ENCODE measurements at places on chromosomes 7 and 10. TPM values are rescaled to one million over a fixed set of nuclear protein-coding genes. Genes with fewer than 3 reads are reported as not detected.

GRCh38 chr7:8018961-8019360 lies 50.4 kb downstream of the GLCCI1 start:
- no peak for DNase-seq

Gene ADGRA1
- not detected for total RNA-seq

DNA sequence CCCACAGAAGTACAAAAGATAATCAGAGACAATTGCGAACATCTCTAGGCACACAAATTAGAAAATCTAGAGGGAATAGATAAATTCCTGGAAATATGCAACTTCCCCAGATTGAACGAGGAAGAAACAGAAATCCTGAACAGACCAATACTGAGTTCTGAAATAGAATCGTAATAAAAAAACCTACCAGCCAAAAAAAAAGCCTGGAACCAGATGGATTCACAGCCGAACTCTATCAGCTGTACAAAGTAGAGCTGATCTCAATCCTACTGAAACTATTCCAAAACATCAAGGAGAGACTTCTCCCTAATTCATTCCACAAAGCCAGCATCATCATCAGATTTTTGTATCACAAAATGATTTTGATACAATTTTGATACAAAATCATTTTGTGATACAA lies 206.4 kb downstream of the REEP3 start:
- no peak for DNase-seq

- DNase-seq, result no peak
Measured at GRCh38 chr7:101857358-101857811, 40.0 kb downstream of the CUX1 start.

Gene TWIST1
- 5.6 TPM for total RNA-seq

DNA sequence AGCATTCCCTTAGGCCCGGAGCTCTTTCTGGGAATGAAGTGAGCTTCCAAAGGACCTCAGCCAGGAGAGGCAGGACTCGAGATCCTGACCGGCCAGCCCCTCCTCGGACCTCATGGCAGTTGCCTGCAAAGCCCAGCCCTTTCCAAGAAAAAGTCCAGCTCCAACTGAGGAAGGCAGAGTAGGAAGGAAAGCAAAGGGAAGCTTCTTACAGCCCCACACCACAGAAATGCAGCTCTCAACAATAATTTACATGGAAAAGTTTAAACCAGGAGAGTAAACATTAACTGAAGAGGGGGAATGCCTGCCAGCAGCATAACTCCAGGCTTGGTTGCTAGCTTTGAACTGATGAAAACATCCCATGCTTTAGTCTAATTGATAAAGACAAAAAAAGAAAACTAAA lies 153.9 kb upstream of the PFKP start:
- no peak for DNase-seq

- no peak for DNase-seq
Measured at GRCh38 chr7:121088870-121089269, 100.4 kb downstream of the CPED1 start.

DNA sequence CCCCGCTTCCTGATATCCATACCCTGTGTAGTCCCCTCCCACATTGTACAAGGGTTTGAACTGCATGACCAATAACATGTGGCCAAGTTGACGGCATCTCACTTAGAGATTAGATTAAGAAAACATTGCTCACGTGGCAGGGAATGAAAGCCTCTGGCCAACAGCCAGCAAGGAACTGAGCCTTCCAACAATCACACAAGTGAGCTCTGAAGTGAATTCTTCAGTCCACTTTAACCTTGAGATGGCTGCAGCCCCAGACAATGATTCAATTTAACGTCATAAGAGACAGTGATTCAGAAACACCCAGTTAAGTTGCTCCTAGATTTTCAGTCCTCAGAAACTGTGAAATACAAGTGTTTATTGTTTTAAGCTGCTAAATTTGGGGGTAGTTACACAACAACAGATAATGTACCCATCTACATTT lies 165.9 kb upstream of the PLXNA4 start:
- no peak for DNase-seq
